Activated CD4-positive, alpha-beta T cell treated with anti-CD3 and anti-CD28 coated beads for 24 hours (primary cell): ENCODE measurements at places on chromosomes 16 and 17.

DNA sequence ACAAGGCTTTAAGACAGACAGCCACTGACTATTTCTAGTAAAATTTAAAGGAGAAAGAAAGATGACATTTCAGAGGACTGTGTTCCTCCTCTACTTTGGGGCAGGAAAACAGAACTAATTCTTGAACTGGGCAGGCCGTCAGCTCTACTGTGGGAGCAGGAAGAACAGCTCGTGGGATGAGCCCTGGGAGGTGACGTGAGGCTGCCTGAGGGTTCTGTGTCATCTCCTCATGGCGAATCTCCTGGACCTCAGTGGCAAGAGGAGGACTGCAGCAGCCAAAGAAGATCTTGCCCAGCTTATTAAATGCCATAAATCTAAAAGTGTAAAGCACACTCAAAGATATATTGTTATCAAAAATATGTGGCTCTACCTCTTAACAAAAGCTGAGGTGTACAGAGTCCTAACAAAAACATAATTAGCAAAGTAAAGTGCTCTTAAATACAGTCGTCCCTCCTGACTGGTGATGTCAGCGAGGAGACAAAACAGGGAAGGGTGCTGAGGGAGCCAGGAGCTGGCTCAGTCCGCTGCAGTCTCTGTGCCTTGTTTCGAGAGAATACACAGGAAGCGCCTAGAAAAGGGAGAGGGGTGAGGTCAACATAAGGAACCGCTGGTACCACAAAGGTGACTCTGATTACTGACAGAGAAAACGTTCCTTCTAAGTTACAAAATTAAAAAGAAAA, 58.0 kb downstream of the CREBBP start:
- no peak for DNase-seq

DNA sequence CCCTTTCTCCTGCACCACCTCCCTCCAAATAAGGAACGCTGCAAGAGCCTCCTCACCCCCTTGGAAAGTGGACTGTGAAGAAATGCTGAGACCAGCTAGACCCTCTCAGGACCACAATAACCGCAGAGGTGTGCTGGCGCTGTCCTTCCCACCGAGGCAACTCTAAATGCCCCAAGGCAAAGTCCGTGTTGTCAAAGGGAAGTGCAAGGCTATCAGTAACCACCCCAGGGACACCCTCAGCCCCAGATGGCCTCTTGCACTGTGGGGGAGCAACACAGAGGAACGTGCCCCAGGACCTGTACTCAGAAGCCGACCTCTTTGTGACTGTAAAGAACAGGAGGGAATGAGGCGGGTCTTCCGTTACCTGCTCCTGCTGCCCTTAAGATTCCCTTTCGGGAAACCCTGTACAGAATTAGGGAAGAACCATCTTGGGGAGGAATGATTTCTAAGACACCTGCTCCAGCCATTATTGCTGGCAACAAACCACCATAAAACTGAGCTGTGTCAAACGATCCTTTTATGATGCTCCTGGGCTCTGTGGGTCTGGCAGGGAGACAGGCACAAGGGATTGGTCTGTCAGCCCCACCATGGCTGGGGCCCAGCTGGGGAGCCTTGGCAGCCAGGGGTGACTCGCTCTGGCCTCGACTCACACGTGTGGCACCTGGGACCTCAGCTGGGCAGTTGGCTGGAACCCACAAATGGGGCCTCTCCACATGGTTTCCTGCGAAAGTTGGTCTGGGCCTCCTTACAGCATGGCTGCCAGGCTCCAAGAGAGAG, 14.6 kb upstream of the MED9 start:
- no peak for DNase-seq

- no peak for DNase-seq
Observed at GRCh38 chr17:40610359-40610758, 37.3 kb downstream of the SMARCE1 start.

DNA sequence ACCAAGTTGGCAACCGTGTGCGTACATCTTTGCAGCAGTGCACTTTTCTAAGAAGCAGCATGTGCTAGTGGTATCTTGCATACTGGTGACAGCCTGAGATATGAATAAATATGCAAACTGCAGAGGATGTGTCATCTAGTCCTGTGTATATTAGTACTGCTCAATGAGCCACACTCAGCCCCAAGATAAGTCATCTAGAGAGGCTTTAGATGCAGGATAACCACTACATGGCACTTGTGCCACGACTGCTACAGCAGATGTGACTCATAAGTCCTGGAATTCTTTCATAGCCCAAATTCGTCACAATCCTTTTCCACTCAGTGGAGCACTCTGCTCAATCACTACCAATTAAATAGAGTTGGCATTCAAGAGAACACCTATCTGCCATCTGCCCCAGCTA, 171.5 kb downstream of the AXIN2 start:
- no peak for DNase-seq

DNA sequence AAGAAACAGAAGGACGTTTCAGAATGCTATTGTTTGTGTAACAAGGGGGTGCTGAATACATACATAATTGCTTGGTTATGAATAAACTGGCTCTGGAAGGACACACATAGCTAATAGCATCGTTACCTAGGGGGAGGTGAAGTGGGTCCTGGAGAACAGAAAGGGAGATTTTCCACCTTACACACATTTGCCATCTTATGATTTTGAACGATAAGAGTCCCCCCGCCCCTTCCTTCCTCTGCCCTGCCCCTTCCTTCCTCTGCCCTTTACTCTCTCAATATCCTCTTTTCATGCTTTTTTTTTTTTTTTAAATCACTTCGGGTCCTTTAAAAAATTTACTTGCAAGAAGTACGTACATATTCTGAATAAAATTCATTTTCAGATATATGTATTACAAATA, 902 bp upstream of the DHRS7B start:
- DNase-seq: no peak

DNA sequence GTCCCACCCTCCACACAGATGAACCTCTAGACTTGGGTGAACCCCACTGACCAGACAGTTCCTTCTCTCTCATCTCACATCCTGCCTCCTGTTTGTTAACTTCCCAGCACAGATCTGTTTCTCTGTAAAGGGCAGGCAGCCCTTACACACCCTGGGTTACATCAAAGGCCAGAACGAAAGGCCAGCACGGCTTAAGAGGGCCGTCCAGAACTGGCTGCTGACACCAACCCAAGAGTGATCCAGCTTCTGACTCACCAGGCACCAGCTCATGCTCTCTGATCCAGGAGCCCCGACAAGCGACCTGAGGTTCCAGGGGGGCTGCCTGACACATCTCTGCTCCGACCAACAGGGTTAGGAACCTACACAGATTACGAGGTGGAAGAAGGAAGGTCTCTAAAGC, 86.9 kb downstream of the MRM3 start:
- no peak for DNase-seq

DNA sequence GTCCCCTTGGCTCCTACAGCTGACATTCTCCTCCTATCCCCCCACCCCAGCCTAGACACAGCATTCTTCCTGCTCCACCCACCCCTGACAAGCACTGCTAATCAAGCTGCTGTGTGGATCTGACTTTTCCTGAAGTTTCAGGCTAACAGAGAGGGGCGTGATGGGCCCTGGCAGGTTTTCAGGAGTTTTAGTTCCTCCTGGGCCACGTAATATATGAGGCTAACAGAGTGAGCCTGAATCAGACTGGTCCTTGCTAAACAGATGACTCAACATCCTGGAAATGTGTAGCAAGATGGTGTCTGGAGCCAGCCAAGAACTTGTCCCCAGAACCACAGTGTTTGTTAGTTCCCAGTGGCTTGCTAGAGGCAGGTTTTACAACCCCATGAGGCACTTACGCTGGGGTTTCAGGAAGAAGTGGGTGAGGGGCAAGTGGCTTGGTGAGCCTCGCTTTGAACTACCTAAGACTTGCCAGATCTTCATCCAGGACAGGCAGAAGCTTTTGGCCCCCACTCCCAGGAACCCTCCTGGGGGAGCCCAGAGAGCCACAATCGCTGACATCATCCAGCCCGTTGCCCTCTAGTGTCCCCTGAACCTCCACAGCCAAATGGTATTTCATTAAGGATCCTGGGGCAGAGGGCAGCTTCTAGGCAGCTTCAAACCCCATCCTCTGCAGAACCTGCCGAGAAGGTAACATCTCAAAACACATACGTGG, 15.9 kb downstream of the TMEM92 start:
- DNase-seq: no peak

DNA sequence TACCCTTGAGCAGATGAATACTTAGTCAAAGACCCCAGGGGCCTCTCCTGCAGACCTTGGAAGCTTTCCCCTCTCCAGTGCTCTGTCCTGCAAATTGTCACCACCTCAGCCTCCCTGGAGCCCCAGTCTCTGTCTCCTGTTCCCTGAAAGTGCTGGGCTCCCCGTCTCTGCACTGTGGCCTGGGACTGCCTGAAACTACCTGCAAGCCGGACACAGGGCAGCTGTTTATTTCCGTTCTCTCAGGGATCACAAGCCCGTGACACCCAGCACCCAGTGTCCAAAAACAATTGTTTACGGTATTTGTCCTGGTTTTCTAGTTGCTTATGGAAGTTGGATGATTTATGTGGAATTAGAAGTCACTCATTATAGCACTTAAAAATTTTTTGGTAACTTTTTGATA, 81.6 kb upstream of the CHMP6 start:
- no peak for DNase-seq
